Upper lobe of right lung (tissue), 1 donor: ENCODE measurements at places on chromosomes 7 and 10. TPM values are rescaled to one million over a fixed set of nuclear protein-coding genes. Genes with fewer than 3 reads are reported as not detected.

DNA sequence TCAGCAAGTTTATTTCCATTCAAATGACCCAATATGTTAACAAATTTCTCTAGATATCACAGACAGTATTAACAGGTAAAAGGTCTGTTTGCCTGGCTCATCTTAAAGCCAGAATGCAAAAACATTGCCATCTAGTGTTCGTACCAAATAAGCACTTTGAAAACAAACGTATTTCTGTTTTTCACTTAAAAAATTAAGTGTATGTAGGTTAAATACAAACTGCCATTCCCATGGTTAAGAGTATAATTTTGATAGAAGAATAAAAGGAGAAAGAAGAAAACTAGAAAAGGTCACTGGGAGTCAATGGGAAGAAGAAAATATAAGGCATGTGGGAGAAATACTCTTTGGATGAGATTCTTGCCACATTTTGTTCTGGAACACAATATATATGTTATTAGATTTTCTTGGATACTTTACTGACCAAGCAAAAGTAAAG is 51.0 kb downstream of the ORC5 start:
- DNase-seq: no peak

DNA sequence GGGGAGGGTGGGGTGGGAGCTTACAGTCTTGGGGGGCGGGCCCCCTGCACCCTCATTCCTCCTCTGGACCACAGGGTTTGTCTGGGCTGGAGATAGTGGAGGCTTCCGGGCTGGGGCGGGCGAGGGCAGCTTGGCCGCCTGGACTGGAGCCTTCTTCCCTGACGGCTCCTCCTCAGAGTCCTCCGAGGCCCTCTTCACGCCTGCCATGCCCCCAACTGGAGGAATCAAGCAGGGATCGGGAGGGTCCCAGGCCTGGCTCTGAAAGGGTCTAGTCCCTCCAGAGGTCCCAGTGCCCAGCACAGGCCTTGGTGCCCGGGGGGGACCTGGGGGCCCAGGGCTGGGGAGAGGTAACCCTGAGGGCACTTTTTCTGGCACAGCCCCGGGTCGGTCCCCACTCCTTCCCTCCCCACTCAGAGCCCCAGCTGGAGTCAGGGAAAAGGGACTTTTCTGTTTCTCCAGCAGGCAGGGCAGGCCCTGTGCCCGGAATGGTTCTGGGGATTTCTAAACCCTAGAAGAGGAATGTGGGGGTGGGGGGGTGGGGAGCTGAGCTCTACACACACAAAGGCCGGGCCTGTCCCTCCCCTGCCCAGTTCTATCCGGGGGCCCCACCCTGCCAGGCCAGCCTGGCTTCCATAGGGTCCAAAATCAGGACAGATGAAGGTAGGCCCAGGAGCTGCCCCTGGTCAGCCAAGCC is 11.6 kb downstream of the MICALL2 start:
- DNase-seq: no peak

DNA sequence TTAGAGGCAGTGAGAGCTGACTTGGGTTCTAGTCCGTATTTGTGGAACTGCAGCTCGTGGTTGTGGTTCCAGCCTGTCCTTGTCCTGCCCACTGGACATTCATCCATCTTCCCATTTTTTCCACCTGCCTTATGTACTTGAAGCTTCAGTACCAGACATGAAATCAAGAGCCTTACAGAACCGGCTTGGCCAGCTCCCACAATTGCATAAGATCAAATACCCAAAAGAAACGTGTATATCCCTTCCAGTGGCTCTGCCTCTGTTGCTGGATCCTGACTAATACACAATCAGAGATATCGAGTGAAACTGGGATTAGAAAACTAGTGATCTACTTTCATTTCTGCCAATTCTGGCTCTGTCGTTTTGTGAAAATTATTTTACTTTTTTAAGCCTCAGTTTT is 23.8 kb upstream of the LIPA start:
- DNase-seq: peak; percentile 61

DNA sequence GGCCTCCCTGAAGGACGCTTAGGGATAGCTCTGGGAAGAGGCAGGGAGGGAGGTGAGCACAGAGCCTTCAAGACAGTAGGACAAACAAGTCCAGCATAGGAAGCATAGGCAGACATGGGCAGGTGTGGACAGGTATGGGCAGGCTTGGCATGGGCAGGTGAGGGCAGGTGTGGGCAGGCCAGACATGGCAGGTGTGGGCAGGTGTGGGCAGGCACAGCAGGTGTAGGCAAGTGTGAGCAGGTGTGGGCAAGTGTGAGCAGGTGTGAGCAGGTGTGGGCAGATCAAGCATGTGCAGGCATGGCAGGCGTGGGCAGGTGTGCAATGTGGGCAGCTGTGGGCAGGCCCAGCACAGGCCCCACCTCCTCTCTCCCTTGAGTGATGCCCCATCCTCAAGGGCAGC is 148.8 kb upstream of the ZMIZ1 start:
- peak; percentile 51 for DNase-seq

DNA sequence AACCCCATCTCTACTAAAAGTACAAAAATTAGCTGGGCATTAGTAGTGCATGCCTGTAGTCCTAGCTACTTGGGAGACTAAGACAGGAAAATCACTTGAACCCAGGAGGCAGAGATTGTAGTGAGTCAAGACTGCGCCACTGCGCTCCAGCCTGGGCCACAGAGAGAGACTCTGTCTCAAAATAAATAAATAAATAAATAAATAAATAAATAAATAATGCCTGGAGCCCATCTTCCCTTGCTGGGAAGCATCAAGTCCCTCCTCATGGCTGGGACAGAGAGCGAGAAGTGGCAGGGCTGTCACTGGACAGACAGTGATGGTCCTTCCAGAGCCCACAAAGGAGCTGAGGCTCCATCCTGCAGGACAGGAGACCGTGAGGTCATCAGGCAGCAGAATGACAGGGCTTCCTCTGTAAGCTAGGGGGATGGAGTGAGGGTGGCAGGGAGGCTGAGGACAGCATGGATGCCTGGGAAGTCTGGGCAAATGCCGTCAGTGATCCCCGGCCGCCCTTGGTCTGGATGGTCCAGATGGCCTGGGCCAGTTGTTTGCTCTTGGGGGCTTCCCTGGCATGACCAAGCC is 36.4 kb upstream of the ELN start:
- no peak for DNase-seq

DNA sequence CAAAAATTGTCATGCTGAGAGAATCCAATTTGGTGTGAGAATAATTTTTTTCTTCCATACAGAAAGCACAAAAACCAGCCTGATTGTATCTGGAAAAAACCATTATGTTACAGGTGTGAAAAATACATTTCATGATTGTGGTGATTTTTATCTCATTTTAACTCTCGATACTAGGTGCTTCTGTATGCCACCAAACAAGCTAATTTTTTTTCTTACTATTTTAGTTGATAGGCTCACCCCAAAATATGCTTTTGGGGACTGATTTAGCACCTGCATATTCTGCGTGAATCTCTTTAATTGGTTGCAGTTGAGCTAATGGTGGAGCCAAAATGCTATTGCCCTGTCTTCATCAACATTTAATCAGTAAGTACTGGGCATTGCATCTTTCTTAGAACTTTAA is 1.9 kb downstream of the DMTF1 start:
- DNase-seq: no peak

- no peak for DNase-seq
Observed at GRCh38 chr10:131077031-131077430, 234.5 kb downstream of the TCERG1L start.

DNA sequence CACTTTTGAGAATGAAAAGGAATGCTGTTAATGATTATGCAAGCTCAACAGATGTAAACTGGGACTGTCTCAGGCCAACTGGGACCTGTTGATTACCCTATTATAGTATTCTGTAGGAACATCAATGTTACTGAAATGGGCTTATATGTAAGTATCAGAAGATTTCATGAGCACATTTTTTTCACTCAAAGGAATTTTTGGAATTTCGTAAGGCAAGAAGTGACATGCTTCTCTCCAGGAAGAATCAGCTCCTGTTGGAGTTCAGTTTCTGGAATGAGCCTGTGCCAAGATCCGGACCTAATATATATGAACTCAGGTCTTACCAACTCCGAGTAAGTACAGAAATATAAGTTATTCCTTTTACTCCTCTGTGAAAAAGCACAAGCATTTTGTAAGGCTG is 19.2 kb downstream of the NIPSNAP2 start:
- no peak for DNase-seq

DNA sequence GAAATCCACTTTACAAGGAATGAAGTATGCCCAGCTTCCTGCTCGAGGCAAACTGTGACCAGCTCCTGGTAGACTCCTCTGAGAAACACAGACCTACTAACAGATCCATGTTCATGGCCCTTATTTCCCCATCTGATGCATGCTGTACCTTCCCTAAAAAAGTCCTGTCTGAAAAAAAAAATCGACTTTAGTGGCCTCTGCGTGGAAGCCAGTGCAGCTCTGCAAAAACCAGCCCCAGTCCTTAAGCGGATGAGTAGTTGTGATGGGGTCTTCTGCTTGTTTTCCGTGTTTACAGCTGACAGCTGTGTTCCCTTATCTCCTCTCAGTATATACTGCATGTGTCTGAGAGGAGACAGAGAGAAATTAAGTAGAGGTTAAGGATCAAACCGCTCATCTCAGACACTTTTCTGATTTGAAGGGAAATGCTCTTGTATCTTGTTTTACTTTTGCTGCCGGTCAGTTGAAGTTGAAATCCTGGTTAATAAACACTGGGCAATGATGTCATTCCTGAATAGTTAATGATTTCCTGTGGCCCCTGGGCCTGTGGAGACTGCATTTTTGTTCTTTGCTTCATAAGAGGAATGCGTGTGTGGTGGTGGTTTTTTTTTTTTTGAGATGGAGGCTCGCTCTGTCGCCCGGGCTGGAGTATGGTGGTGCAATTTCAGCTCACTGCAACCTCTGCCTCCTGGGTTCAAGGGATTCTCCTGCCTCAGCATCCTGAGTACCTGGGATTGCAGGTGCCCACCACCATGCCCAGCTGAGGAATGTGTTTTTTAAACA is 67.6 kb downstream of the DOCK1 start:
- no peak for DNase-seq

- DNase-seq: peak; percentile 44
Observed at GRCh38 chr7:44048031-44048795, 3.7 kb downstream of the DBNL start.

DNA sequence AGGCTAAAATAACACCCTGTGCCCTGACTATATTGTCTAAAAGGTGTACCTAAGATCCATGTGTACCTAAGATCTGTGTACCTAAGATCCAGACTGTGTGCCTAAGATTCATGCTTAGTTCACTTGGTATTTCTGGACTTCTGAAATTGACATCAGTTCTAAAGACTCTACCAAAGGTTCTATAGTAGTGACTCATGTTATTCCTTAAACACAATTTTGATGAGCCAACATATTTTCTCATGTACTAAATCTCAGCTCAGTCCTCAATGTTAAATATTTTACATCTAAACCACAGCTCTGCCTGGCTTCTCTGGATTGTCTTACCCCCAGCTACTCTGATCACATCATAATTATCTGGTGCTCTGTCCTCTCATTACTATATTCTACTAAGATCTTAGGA is 802.3 kb upstream of the SORCS1 start:
- DNase-seq: no peak

GRCh38 chr10:6365384-6365783 is 162.7 kb downstream of the PFKFB3 start:
- DNase-seq: no peak

GRCh38 chr7:123798532-123799188 is 46.3 kb upstream of the HYAL4 start:
- DNase-seq: no peak

Gene PODXL
- 99.9 TPM for total RNA-seq

Gene KCP
- 1.3 TPM for total RNA-seq

Gene SPDYE1
- not detected for total RNA-seq

Gene RPEL1
- not detected for total RNA-seq

Gene ZPBP
- total RNA-seq: not detected

Gene TYW1B
- total RNA-seq: 6.7 TPM

Gene CFAP46
- 0.52 TPM for total RNA-seq

Gene HOXA4
- total RNA-seq: 7.1 TPM
